ENCODE measurements at places on chromosomes 5 and 9.

GRCh38 chr9:129998491-129999140 lies 44.4 kb downstream of the FNBP1 start:
- no peak for DNase-seq

DNA sequence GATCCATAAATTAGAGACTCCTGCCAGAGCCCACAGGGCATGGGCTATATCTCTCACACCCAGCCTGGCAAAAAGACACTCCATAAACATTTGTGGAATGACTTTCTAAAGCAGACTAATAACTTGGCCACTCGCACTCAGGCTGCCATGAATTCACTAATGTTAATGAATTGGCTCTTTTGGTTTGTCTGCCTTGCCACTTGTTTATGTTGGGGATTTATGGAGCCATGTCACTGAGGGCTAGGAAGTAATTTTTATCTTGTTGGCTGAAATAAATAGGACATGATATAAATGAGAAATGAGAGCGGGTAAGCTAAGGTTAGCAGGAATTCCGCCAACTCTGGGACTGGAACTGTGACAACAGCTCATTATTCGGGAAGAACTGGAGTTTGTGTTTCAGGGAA lies 55.2 kb downstream of the DROSHA start:
- DNase-seq: no peak

DNA sequence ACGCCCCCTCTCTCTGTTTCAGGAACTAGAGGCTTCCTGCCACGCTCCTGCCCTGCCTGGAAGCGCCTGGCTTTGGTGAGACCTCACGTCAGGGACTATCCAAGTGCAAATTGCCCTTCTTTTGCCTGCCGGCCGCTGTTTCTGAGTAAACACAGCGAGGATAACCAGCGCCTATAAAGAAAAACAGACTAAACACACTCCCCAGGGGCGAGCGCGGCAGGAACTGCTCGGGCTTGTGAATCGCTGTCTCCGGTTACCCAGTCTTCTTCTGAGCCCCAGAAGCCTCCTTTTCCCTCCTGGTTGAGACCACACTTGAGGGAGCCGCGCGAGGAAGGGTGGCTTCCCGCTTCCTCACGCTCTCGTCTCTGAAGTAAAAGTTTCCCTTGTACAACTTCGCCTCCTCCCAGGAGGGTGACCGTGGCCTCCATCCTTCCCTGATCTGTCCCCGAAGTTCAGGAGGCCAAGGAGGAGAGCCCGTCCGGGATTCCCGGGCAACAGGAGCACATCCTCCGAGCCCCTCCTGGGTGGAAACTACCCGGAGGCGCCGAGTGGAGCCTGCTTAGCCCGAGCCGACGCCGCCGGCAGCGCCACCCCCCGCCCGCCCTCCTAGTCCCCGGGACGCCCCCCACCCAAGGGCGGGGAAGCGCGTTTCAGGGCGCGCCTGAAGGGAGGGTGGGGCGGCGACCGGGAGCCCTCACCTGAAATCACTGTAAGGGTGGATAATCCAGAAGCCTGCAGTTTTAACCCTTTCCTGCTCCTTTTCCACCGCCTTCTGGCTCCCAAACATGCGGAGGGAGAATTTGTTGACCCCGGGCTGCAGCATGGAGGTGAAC lies 993 bp downstream of the HCN1 start:
- no peak for DNase-seq

GRCh38 chr5:11792621-11793020 lies 111.6 kb downstream of the CTNND2 start:
- DNase-seq: no peak

Data from T-helper 2 cell (primary cell).